NCI-H1417 treated with DMSO at 0.1 percent for 48 hours (cell line): ENCODE measurements at places on chromosomes 3 and 15.

GRCh38 chr3:116141724-116142123 is 303.6 kb downstream of the LSAMP start:
- no peak for DNase-seq

DNA sequence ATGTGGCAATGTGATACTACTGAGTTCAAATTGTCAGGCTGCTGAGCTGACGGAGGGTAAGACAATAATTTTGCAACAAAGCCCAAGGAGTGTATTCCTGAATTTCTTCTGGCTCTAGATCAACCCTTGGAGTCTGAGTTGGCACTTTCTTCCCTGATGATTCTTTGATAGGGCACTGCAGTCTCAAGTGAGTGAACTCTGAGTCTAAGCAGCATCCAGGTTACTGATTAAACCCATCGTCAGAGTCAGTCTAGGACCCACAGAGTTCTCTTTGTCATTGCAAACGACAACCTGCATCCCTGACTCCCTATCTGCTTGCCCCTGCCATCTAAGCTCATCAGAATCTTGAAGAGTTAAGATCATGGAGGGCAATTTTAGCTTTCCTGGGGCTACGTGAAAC is 58.6 kb downstream of the MME start:
- DNase-seq: no peak

DNA sequence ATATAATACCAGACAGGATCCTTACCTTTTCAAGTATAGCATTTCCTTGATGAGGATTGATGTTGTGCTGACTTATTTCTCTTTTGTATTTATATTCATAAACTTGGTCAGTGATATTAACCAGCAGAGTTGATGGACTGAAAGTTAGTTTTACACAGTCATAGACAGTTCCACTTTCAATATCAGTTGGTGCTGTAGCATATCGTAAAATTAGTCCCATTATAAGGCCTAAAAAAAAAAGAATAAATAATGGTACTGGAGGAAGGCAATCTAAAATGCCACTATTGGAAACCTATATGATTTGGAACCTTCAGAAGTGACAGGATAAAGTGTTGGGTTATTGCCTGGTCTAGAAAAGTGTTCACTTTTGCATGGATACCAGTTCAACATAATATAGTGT is 16.3 kb downstream of the SLC9A9 start:
- no peak for DNase-seq

DNA sequence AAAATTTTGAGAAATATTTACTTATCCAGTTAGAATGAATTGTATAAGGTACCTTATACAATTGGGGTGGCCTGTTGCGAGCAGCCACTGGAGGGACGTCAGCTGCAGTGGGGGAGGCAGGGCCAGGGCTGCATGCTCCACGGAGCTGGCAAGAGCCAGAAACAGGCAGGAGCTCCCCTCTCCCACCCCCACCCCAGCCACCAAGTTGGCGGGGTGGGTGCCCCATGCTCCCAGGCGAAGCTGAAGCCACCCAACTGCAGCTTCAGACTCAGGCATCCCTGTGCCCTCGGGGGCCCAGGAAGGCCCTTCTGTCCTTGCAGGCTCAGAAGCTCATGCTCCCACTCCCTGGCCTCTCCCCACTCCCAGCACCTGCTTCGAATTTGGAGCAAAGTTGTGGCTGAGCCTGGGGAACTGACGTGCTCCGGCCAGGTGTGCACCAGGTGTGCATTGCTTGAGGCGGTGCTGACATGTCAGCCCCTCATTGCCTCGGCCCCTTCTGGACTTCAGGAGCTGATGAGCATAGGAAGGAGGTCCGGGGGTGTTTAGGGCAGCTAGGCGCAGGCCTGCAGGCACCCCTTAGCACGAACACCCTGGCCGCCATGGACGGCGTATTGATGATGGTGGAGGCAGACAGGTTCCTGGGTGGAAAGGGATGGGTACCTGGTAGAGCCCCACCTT is 743.8 kb upstream of the GBE1 start:
- DNase-seq: no peak

DNA sequence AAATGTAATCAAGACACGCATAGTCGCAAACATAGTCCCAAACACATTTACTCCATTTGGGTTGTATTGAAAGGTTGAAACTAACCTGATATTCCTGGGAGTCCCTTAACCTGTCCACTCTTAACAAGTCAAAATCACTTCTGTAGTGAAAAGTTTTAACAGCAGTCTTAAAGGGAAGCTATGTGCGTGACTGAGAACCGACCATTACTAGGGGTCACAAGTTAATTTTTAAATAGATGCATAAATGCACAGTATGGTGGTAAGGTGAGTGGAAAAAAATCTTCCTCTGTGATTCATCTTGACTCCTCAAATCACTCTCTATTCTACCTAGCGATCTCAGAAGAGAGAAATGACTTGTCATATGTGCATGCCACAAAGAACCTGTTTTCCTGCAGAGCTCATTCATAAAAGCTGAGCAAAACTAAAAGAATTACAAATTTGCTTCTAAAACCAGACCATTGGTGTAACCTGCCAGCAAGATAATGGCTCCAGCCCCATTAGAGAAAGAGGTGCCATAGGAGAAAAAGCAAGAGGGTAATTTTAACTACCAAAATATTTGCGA is 4.8 kb downstream of the GPR15 start:
- no peak for DNase-seq

DNA sequence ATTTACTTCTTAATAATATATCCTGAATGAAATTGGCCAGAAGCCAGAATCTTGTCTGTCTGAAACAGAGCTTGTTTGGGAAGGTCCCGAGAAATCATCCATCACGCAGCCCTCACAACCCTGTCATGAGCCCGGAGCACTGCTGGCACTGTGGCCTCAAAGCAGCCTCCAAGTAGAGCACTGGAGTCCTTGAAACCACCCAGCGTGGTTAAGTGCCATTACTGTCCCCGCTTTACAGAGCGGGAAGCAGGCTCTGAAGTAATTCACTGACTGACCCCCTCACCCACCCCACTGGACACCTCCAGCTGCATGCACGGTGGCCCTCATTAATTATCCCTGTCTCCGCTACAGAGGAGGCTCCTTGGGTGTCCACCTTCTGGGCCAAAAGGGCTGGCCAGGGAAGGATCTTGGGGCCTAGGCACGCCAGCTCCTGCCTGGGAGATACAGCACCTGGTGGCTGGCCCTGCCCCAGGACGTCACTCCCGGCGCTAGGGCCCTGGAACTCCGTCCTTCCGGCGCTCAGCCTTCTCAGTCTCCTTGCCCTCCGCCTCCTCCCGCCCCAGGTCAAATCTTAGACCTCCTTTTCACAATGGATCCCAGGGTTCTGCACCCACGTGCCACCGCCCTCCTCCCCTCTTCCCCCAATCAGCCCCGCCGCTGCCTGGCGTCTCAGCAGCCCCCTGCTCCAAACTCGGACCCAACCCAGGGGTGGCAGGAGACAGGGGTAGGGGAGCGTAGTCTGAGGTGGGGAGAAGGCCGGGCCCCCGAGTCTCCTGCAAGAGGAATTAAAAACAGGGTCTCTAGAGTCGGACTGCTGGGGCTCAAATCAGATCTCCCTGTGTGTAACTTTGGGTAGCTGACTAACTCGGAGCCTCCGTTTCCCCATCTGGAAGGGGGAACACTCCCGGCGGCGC is 1.1 kb downstream of the TKT start:
- DNase-seq: no peak

DNA sequence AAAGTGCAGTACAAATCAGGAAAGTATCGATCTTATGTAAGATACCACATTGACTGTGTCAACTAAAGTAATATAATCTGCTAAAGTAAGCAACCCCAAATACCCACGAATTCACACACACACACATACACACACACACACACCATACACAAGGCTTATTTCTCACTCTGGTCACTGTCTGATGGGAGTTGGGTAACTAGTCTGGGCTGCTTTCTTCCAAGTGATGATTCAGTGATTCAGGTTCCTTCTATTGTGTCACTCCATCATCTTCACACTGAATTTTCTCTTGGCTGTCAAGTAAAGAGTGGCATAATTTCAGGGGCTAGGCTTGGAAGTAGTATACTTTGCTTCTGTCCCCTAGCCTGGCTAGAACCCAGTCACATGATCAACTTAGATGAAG is 104.8 kb upstream of the CCDC54 start:
- DNase-seq: no peak

DNA sequence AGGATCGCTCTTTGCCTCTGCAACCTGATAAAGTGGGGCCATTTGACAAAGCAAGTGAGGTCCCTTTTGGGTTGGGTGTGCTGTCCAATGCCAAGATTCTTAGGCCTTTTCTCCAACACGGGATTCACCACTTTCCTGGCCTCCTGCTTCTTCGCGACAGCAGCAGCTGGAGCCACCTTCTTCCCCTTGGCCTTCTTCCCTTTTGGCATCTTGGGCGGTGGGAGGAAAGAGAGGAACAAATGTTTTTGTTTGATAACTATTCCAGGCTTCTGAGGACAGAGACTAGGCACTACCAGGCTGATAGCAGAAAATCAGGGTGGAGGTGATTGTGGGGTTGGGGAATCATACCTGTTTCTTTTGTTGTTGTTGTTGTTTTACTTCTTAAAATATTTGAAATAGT is 30.0 kb upstream of the FAM81A start:
- no peak for DNase-seq
